ENCODE measurements at places on chromosomes 4 and X.

- DNase-seq = no peak
These were observed 56.7 kb upstream of the HGFAC start for GRCh38 chr4:3384771-3385710.

DNA sequence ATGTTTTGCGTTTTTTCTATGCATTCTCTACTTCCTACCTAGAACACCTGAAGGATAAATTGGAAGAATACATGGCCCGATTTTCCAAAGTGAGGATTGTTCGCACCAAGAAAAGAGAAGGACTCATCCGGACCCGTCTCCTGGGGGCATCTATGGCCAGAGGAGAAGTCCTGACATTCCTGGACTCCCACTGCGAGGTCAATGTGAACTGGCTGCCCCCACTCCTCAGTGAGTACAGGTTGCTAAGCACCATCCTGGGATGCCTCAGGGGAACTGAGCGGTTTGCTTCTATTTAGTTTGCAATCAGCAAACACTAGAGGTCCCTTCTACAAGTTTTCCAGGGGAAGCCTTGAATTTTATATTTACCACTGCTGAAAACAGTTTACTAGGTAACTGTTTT lies 359.3 kb upstream of the GALNT7 start:
- DNase-seq = no peak

GRCh38 chr4:10074076-10074766 lies 42.4 kb downstream of the WDR1 start:
- DNase-seq = no peak

- DNase-seq = no peak
These were observed 55.2 kb downstream of the RTL3 start for GRCh38 chrX:78603908-78604307.

DNA sequence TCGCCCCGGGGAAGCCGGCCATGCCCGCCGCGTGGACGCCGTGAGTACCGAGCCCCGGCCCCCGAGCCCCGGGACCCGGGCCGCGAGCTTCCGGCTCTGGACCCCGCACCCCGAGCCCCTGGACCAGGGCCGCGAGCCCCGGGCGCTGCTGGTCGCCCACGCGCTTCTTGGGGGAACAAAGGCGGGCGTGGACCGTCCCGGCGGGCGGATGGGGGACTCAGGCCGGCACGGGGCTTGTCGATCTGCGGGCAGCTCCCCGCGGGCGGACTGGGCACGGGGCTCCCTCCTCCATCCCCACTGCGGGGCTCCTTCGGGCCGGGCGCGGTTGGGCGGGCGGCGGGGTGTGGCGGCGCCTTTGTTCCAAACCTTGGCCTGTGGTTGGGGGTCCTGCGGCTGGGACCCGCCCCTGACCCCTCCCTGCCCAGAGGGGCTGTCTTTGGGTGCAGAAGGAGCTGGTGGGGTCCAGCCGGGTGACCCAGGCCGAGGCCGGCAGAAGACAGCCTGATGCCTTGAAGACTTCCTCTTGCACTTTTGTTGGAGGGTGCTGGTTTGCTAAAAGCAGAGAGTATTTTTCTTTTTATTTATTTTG lies 25.2 kb upstream of the ADD1 start:
- DNase-seq = no peak

DNA sequence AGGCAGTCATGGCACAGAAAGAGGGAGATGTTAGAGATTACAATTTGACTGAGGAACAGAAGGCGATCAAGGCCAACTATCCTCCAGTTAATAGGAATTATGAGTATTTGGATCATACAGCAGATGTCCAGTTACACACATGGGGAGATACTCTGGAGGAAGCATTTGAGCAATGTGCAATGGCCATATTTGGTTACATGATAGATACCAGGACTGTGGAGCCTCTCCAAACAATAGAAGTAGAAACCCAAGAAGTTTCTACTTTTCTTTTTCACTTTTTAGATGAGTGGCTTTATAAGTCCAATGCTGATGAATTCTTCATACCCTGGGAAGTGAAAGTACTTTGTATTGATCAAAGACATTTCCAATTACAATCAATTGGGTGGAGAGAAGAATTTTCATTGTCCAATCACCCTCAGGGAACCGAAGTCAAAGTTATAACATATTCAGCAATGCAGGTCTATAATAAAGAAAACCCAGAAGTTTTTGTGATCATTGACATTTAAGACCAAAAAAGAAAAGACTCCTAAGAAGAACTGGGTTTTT lies 139.1 kb downstream of the MAB21L2 start:
- no peak for DNase-seq
